ENCODE measurements at places on chromosomes 13 and 19. TPM values are rescaled to one million over a fixed set of nuclear protein-coding genes. Genes with fewer than 3 reads are reported as not detected.

Gene UTP14C
- 13.8 TPM for total RNA-seq

Gene KLK4
- total RNA-seq: not detected

DNA sequence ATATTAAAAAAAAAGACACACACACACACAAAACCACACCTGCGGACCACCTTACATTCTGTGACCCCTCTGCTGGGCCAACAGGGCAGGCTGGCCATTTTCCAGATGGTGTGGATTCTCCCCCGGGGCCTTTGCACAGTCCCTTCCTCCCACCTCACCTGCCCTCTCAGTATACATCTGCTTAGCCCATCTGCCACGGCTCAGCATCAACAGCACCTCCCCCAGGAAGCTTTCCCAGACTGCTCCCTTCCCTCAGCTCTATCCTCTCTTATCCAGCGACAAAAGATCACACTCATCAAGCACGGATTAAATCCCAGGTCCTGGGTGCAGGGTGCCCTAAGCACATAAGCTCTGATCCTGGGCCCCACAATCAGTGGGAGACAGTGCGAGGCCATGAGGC lies 4.5 kb downstream of the ZNF787 start:
- no peak for DNase-seq

Gene CLASRP
- total RNA-seq: 35.9 TPM

DNA sequence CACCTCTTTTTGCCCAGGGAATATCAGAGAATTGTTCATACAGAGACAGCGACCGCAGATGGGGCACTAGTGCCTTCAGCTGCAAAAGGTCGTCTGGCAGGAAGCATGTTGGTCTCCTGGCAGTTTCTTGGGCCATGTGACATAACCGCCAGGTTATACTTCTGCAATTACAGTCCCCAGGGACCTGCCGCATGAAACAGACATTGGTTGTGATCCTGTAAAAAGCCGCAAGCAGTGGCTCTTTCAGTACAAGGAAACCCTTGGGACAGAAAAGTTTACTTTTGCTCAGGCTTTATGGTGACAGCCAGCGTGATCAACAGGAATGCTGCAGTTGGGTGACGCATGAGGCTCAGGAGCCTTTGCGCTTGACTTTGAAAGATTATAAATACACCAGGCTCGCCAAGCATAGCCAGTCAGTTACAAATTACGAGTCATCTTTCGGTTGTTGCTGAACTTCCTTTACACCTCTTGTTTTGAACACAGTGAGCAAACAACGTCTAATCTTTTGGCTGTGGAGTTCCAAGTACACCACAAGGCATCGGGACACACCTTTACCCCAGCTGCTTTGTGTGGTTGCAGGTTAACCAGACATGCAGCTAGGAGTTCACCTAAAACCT lies 50.5 kb upstream of the UBE2L5 start:
- DNase-seq: no peak

DNA sequence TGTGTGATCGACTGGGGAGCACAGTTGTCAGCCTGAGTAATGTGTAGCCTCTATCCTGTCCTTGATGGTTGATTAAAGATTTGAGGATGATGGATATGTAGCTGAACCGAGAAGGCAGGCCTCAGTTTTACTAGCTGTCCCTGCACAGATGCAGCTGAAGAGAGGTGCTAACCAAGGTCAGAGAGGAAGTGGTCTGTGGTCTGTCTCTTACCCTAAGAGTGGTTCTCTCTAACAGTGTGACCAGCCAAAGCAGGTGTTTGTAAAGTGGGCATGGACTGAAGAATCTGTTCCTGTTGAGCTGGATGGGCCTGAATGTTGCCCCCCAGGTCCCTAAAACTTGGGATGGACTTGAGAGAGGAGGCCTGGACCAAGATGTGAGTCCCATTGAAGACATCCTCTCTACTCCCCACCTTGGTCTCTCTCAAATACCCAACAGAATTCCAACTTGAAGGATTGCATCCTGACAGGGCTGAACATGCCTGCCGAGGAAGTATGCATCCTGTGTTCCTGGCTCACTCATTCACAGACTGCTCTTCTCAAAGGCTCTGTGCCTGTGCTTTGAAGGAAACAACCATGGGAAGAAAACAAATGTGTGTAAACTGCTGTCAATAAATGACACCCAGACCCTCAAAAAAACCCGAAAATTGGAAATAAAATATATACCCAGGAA lies 223.8 kb downstream of the MAB21L1 start:
- DNase-seq: no peak

- no peak for DNase-seq
Observed at GRCh38 chr19:7435586-7435985, 53.2 kb downstream of the PEX11G start.

Gene FFAR2
- total RNA-seq: 1.7 TPM

- DNase-seq: no peak
Observed at GRCh38 chr19:50780753-50781435, 9.3 kb upstream of the ACP4 start.

- no peak for DNase-seq
Observed at GRCh38 chr19:33545217-33545981, 23.8 kb upstream of the PEPD start.

Gene PPP6R1
- total RNA-seq: 40.3 TPM

DNA sequence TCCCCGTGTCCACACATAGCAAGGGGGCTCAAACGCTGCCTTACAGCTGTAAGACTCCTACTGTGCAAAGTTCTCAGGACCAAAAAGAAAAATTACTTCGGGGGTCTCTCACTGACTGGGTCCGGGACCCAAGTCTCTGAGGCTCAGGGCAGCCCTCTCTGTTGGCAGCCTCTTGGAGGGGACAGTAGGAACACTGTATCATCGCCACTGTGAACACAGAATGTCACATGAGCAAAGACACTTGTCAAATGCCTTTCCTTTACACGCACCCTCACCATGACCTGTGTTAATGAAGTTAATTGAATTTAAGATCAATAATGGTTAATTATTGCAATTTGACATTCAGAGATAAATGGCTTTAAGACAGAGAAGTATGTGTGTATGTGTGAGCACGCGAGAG lies 49.6 kb downstream of the TSHZ3 start:
- no peak for DNase-seq

Gene OXGR1
- total RNA-seq: 0.17 TPM

DNA sequence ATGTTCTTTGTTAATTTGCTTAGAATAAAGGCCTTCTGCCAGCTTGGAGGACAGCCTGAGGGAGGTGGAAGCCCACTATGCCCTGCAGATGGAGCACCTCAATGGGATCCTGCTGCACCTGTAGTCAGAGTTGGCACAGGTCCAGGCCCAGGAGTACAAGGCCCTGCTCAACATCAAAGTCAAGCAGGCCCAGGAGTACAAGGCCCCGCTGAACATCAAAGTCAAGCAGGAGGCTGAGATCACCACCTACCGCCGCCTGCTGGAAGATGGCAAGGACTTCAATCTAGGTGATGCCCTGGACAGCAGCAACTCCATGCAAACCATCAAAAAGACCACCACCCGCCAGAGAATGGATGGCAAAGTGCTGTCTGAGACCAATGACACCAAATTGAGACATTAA lies 41.7 kb downstream of the ZNF85 start:
- DNase-seq: no peak

- DNase-seq: no peak
Observed at GRCh38 chr13:68692049-68692448, 1415.6 kb upstream of the ATXN8OS start.

Gene KLK10
- total RNA-seq: not detected

GRCh38 chr13:52638666-52639328 lies 3.4 kb upstream of the HNRNPA1L2 start:
- DNase-seq: no peak

Gene NLRP7
- total RNA-seq: not detected

Gene ZNF729
- not detected for total RNA-seq

DNA sequence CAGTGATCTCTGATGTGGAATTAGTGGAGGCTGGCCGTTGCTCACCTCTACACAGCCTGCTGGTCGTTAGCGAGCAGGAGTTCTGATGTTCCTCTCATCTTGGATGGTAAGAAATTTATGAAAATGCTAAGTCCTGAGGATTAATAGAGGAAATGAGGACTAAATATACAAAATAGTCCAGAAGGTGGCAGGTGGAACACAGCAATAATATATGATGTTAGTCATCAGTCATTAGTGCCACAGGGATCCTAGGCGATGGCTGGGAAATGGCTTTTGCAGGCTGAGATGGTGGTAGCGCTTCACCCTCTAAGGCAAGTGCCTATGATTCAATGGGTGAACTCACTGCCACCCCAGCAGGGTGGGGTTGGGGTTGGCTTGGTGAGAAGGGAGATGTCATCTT lies 338.6 kb upstream of the TMTC4 start:
- DNase-seq: no peak

- DNase-seq: no peak
Observed at GRCh38 chr13:72726726-72727416, 558 bp downstream of the MZT1 start.

- no peak for DNase-seq
Observed at GRCh38 chr13:98203646-98204326, 26.7 kb upstream of the RNF113B start.
